ENCODE measurements at places on chromosomes 7 and 10.

DNA sequence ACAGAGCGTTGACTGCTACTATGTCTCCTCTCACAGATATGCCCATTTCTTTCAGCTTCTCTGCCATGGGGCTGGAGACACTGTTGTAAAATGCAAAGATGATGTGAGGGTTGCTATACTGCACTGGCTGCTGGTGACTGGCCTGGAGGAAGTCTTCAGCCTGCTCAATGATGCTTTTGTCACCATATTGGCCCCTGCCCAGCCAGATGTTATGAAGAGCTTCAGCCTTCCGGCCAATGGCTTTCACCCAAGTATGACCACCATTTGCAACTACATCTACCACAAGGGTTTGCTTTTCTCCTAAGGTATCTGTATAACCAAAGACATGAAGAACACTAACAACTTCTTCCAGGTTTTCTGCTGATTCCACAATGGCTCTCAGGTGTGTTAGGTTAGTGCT, 1.6 kb downstream of the C7orf25 start:
- DNase-seq, result no peak

DNA sequence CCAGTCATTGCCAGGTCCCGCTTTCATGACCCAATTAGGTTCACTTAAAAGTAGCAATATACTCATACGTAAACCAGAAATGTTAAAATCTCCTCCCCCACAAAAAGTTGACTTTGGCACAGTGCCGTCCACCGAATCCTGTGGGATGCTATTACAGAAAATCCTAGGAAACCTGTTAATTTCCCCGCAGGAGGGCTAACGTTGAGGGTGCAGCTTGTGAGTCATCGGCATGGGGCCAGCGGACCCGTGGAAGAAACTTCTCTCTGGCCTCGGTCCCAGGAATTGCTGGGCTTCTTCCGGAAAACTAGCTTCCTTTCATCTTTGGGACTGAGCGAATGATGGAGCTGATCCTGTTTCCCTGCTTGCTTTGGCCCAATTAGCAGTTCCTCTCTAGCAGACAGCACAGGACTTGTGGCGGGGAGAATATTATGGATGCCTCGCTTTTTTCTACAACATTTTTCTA, 13.5 kb downstream of the CRYGN start:
- no peak for DNase-seq

DNA sequence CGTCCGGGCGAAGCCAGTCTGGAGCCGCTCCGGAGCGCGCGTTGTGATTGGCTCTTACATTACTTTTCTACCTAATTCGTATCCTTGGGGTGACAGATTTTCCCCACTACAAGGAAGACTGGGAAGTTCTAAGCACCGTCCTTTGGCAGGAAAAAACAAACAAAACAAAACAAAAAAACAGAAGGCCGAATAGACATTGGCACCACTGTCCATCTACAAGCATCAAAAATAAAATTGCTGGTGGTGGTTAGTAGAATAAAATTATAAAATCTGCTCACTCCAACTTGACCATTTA, 651 bp upstream of the SKAP2 start:
- no peak for DNase-seq

DNA sequence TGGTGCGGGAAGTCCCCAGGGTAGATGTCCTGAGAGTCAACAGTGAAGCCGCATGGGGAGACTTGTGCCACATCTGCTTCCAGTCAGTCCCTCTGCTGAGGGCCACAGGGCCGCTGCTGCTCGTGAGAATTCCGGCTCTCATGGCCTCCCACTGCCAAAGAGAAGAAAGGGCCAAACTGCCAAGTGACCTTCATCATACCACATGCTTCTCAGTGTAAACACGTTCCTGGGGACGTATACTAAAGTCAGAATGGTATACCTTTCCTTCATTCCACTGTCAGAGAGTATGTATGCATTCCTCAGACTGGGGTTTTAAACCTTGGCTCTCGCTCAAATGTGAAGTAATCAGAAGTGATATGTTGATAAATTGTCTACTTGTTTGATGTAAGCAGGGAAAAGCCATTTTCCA, 52.8 kb upstream of the SEC61G start:
- DNase-seq, result no peak

DNA sequence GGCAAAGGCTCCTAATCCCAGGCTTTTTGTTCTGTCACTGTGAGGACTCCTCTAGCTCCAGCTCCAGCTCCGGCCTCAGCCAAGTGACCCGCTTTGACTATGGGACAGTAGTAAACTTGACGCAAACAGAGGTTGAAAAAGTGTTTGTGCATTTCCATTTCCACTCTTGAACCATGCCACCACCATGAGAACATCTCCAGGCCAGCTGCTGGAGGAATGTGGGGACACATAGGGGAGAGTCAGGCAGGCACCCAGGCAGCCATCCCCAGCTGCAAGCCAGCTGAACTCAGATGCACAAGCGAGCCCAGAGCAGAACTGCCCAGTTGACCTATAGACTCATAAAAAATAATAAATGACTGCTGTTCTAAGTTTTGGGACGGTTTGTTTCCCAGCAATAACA, 224.7 kb downstream of the GRID1 start:
- DNase-seq, result no peak

DNA sequence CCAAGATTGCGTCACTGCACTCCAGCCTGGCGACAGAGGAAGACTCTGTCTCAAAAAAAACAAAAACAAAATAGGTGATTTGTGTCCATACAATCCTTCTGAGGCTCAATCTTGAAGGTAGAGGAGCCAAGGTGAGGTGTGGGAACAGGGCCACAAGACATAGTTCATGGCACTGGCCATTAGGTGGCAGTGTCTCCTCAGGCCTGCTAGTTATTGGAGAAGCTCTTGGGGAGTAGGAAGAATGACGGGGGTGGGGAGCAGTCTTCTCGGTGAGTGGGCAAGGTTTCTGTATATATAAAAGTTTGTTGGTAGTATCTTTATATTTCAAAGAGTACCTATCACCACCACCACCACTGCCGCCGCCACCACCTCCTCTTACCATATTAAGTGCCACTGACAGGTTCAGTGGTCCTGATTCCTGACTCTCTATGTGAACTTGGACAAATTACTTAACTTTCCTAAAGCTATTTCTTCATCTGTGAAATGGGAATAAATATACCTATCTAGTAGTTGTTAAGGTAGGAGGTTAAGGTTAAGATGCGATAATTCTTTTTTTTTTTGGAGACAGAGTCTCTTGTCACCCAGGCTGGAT, 24.0 kb downstream of the CCSER2 start:
- peak; percentile 46 for DNase-seq

GRCh38 chr10:11424456-11425295, 186.8 kb downstream of the USP6NL start:
- no peak for DNase-seq

DNA sequence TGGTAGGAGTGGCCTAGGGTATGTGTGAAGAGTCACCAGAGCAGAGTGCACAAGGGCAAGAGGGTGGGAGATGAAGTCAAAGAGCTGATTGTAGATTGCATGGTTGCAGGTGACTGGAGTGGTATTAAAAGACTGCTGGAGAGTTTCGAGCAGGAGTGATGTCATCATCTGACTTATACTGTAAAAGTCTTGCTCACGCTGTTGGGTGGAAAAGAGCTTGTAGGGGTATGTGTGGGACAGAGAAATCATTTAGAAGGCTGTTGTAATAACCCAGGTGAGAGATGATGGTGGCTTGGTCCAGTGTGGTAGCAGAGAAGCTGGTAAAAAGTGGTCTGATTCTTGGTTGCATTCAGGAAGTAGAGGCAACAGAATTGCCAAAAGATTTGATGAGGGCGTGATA, 184.1 kb downstream of the ABCA13 start:
- no peak for DNase-seq

DNA sequence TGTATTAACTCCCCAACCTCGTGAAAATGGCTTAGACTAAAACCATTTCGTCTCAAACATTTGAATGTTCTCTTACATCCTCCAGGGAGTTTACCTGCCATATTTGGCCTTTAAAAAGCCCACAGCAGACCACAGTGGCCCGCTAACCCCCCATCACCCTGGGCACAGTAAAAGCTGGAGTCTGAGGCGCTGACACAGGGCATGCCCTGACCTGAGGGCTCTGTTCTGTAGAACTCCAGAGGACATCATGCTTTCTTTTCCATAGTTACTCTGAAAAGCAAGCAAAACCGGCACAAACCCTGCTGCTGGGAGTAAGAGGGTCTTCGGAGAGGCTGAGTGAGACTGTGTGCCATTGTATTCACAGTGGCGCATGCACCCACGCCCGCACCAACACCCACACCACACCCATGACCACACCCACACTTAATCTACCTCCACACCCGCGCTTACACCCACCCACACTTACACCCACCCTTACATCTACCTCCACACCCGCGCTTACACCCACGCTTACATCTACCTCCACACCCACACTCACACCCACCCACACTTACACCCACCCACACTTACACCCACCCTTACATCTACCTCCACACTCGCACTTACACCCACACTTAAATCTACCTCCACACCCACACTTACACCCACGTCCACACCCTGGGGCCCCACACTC, 32.1 kb downstream of the LRRC27 start:
- no peak for DNase-seq

DNA sequence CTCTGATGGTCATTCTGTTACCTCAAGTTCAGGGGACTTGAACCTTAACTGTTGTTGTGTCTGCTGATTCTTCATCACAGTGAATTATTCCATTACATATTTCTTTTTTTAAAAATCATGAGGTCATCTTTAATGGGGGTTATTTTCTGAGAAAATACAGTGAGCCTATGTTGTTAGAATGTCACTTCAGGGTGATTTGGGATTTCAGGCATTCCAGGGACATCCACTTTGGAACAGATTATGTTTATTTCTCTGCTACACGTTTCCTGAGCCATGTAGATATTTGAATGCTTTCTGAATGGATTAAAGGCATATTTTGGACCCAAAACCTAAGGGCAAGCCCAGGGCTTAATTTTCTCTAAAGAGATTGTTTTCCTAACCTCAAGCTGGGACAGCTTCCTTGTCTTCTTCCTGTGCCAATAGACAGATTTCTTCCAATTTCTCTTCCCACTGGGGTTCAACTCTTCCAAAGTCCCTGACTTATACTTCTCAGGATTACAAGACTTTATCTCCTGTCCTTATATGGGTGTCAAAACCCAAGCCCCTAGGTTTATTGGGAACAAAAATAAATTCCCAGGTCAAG, 271.7 kb downstream of the ARHGAP12 start:
- DNase-seq, result no peak

DNA sequence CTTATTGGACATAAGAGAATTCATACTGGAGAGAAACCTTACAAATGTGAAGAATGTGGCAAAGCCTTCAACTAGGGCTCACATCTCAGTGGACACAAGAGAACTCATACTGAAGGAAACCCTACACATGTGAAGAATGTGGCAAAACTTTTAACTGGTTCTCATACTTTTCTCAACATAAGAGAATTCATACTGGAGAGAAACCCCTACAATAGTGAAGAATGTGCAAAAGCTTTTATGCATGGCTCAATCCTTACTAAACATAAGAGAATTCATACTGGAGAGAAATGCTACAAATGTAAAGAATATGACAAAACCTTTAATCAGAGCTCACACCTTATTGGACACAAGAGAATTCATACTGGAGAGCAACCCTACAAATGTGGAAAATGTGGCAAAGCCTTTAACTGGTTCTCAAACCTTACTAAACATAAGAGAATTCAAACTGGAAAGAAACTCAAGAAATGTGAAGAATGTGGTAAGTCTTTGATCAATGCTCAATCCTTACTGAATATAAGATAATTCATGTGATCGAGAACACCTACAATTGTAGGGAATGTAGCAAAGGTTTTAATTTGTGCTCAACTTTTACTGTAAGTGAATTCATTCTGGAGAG, 121.8 kb upstream of the ZNF722 start:
- no peak for DNase-seq

DNA sequence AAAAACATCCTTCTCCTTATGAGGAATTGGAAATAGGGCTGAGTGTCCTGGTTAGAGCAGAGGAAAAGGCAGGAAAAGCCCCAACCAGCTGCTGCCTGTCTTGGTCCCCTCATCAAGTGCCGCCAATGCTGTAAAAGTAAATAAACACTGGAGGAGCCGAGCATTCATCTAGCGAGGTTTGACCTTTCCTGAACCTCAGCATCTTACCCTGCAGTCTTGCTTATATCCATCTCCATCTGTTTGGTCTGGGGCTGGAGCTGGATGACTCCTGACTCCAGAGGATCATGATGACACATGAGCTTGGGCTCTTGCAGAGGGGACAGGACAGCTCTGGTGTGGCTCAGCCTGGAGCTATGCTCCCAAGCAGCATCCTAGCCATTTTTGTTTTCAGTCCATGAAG, 501.1 kb downstream of the TNS3 start:
- no peak for DNase-seq

- no peak for DNase-seq
These were observed 148.8 kb downstream of the FAM107B start for GRCh38 chr10:14625765-14626525.

DNA sequence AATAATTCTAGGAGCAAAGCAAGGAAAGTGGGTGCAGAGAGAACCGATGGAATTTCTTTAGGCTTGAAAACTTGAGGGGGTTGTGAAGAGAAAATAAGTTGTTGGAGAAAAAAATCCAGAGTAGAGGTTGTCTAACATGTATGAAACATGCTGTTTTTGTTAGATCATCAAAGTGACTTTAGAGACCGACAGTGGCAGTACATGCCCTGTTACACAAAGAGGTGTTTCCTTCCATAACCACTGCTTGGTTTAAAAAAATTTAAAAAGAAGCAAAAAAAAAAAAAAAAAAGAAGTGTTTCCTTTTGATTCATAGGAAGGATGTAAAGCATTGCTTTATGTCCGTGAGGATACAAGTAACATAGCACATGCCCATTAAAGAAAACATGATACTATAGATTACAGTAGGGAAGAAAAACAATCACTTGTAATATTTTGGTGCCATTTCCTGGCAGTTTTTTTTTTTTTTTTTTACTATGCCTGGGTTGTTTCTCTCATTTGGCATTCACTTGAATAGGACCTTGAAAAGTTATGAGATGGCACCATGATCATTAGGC, 6.1 kb downstream of the ENTPD1 start:
- DNase-seq, result no peak
